ENCODE measurements at places on chromosomes 2 and 18. TPM values are rescaled to one million over a fixed set of nuclear protein-coding genes. Genes with fewer than 3 reads are reported as not detected.
A peak's percentile ranks its signal among the peaks of the same experiment; 100 is the strongest.

DNA sequence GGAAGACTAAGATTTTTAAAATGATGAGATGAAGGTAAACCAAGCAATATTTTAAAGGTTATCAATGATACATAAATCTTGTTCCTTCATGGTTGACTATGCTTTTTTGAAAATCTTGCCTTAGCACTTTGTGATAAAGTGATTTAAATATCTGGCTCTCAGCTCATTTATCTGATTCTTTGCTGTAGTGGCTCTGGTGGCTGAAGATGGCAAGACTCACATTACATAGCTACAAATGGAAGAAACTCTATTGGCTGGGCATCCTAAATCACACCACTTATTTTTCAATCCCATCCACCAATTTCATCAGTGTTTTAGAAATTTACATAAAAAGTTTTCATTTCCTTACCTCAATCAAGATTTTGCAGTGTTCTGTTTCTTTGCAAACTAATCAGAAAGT, 16.6 kb upstream of the APCDD1 start:
- DNase-seq = no peak

- DNase-seq = peak; percentile 70
Measured at GRCh38 chr2:159285929-159286708, at the start of gene WDSUB1. Gene WDSUB1 (minus strand): TSS chr2:159286703. CDS start chr2:159283069, 3,634 bp downstream.

- no peak for DNase-seq
Measured at GRCh38 chr2:72718876-72719275, 107.0 kb downstream of the EXOC6B start.

- DNase-seq = no peak
Measured at GRCh38 chr18:59905686-59906091, 5.9 kb downstream of the PMAIP1 start.

- DNase-seq = no peak
Measured at GRCh38 chr2:45833301-45833967, 182.0 kb downstream of the PRKCE start.

DNA sequence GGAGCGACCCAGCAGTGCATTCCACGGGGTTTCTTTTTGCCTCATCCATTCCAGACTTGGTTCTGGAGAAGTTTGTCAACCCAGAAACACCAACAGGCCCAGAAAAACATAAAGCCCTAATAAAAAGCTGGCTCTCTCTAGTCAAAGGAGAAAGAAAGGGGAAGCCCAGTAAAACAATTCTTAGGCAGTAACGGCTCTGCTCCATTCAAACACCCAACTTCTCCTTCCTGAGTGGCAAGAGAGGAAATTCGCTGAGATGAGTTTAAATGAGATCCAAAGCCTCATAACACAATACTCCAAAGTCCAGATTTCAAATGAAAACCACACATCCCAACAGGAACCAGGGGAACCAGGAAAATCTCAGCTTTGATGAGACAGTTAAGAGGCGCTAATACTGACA, 179.9 kb downstream of the RPIA start:
- DNase-seq = no peak

GRCh38 chr2:30346471-30347169, 100.4 kb upstream of the LCLAT1 start:
- no peak for DNase-seq

DNA sequence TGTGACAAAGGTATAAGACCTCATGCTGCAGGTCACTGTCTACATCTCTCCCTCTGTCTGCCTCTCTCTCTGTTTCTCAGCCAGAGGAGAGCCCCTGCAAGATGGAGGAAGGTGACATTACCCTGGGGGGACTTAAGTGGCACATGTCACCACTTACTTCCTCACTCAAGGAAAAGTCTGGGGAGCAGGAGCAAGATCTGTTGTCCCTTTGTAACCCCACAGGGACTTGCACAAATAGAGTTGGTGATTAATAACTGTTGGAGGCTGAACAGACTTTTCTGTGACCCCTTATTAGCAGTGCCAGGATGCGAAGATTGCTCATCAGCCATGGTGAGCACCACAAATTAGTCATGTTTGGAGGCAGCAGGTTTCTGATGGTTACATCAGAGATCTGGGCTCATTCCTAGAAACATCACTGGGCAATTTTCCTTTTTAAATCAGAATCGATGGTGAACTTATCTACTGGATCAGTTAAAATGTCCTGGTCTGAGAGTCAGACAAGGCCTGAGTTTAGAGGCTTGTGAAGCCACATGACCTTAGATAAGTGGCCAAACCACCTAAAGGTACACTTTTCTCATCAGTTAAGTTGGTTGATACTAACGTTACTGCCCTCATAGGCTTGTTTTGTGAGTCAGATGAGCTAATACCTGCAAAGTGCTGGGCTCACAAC, 81.2 kb upstream of the LTBP1 start:
- DNase-seq = no peak

GRCh38 chr2:1781291-1782080, 37.2 kb upstream of the PXDN start:
- DNase-seq = no peak

- DNase-seq = no peak
Measured at GRCh38 chr2:160140471-160140870, 59.6 kb downstream of the ITGB6 start.

- DNase-seq = no peak
Measured at GRCh38 chr2:196335221-196335634, 163.8 kb upstream of the STK17B start.

DNA sequence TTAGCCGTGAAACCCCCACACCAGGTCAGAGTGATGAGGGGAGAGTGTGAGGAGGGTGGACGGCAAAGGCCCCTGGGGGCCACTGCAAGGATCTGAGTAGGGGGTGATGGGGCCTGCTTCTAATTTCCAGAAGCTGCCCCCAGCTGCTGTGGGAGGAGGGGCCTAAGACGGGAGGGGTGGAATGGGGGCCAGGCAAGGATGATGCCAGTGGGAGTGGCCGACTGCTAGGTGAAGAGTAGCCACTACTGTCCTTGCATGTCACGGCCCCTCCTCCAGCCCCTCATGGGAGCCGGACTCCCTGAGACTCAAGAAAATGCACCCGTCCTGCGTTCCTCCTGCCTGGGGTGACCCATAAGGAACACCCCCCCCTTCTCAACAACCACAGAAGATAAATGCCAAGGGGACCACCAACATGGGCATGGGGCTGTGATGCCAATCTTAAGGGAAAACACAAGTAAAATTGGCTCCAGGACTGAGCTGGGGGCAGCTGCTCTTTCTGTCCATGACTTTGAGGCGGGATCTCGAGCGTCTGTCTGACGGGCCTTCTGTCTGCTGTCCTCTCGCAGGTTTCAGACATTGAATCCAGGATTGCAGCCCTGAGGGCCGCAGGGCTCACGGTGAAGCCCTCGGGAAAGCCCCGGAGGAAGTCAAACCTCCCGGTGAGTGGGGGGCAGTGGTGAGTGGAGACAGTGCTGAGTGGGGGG, 24.2 kb upstream of the PRLH start:
- DNase-seq = no peak

DNA sequence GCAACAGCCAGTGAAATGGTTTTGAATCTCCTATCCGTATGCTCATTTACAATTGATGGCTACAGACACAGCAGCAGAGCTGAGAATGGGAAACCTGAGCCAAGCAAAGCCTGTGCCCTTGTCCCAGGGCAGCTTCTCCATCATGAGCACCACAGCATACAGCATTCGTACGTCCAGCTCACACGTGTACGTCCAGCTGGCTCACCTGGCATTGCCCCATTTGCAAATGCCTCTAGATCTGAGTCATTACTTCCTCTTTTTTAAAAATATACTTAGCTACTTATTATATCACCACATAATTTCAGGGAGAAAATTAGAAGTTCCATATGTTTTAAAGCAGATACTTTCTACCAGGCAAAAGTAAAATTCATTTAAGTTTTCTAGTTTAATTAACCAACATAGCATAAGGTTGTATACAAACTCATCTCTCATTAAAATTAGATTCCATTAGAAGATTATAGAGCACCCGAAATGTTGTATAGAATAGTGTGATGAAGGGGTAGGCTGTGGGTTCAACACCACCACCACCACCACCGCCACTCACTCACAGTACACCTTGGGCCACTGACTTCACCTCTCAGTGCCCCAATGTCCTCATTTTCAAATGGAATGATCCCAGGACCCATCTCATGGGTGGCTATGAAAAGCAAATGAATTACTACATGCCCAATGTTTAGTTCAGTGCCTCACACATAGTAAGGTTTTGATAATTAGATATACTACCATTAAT, 31.4 kb upstream of the TMEM177 start:
- no peak for DNase-seq

CAPG gene
- 81.7 TPM for polyA plus RNA-seq

CHRND gene
- polyA plus RNA-seq = 0.96 TPM

SAG gene
- polyA plus RNA-seq = 0.13 TPM

CYP1B1 gene
- polyA plus RNA-seq = 106 TPM

RESP18 gene
- not detected for polyA plus RNA-seq
